ENCODE measurements at places on chromosomes 1 and 21.

DNA sequence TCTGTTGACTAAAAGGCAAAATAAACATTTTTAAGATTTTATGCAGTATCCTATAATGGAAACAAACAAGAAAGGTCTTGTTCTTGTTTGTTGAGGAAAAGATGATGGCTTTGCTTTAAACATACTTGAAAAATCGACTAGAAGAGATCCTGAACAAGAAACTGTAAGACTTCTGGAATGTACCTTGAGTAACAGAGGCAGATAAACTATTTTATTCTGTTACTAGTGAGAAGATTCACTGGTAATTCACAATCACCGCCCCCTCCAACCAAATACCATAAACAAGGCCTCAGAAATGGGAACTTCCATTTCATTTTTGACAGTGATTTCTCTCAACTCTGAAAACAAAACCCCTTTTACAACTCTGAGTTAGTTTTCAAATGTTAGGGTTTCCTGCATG lies 18.1 kb downstream of the TSEN15 start:
- no peak for DNase-seq

- no peak for DNase-seq
These were observed 6.3 kb upstream of the KYAT3 start for GRCh38 chr1:88998716-88999115.

DNA sequence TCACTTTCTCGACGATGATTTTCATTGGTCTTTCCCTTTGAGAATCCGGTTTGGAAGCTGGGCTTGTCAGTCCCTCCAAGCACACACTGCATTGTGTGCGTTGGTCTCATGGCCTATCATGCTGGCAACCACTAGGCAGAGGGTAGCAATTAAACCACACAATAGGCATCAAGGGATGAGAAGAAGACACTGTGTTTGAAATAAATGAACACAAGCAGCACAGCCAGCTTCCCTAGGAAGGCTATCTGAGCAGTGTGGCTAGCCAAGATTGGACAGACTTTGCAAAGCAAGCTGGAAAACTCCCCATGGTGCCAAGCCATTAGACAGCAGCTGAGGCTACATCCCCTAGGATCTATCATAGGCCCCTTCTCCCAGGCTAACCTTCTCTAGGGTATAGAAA lies 288.7 kb downstream of the NUF2 start:
- no peak for DNase-seq

DNA sequence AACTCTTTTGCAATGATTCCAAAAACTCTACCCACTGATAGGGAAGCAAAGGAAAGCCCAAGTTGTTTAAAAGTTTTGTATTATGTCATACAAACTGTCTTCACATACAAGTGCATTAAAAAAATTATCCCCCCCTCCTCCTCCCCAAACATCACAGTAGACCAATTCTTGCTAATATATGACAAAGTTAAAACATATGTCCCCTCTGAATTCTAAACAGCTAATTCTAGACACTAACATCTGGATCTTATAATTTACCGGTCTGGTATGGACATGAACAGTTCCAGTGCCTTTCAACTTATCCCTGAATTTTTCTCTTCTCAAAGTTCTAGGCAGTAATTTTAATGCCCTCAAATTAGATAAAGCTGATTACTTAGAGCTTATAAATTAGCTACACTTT lies 13.4 kb downstream of the RIT1 start:
- no peak for DNase-seq

DNA sequence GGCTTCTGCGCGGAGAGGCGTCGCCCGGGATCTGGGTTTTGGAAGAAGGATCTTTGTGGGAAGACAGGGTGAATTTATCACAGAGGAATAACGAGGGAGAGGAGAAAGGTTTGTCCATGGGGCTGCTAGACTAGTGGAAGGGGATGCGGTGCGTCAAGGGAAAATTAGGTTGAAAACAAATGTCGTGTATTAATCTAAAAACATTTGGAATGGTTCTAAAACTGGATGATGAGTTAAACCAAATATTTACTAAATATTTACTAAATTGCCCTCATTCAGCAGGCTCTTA lies 647 bp downstream of the RO60 start:
- no peak for DNase-seq

DNA sequence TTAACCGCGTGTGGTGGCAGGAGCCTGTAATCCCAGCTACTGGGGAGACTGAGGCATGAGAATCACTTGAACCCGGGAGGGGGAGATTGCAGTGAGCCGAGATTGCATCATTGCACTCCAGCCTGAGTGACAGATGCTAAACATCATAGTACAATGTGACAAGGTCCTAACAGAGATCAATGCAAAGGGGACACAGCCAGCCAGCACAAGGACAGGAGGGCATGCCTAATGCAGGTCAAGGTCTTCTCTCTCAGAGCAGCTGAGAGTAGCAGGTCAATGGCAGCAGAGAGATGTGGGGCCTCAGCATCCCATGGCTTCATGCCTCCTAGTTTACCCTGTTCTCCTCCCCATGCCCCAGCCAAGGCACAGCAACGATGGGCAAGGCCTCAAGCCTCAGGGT lies 3.0 kb upstream of the SMIM11 start:
- DNase-seq: no peak

DNA sequence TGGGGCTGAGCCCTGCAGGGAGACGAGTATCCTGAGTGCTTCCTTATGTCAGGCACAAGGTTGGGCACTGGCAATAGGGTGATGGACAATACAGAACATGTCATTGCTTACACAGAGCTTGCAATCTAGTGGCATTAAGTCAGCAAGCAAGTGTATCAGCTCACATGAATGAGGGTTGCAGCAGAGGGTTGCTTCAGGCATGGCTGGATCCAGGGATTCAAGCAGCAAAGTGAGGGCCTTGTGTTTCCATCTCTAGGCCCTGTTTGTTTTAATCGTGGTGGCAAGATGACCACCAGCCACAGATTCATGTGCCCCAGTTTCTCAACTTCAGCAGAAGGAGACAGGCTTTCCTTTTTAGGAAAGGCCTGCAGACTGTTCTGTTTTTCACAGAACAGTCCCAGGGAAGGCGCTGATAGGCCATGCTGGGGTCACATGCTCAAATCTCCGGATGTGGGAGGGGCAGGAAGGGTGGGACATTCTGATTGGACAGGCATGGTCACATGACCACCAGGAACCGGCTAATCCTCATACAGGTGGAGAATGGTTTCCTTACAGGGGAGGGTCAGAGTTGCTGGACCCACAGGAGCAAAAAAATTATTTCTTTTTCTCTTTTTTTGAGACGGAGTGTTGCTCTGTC lies 14.4 kb downstream of the PLOD1 start:
- DNase-seq: no peak

GRCh38 chr1:206737729-206738201 lies 32.8 kb upstream of the IL19 start:
- no peak for DNase-seq

- DNase-seq: no peak
These were observed 160.1 kb upstream of the TMEM51 start for GRCh38 chr1:14993414-14993813.

DNA sequence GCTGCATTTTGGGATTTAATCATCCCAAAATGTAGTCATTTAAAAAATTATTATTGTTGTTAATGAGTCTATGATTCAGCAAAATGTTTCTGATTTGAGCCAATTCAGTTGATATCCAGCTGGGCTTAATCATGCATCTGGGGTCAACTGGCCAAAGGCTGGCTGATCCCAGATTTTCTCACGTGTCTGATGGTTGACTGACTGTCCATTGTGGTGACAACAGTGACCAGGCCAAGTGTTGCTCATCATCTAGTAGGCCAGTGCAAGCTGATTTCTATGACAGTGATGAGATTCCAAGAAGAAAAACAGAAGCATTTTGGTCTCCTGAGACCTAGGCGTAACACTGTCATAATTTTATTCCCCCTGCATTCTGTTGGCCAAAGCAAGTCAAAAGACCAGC lies 80.1 kb upstream of the ZC3H11B start:
- DNase-seq: no peak

GRCh38 chr21:27464648-27465047 lies 497.8 kb upstream of the ADAMTS5 start:
- no peak for DNase-seq

GRCh38 chr1:214019499-214019898 lies 31.7 kb downstream of the PROX1 start:
- DNase-seq: no peak

- no peak for DNase-seq
These were observed 317 bp downstream of the SPAG17 start for GRCh38 chr1:118184739-118185083.

- DNase-seq: no peak
These were observed 3.9 kb downstream of the SELENBP1 start for GRCh38 chr1:151368393-151369301.

GRCh38 chr1:173733912-173734311 lies 19.1 kb downstream of the KLHL20 start:
- DNase-seq: no peak

DNA sequence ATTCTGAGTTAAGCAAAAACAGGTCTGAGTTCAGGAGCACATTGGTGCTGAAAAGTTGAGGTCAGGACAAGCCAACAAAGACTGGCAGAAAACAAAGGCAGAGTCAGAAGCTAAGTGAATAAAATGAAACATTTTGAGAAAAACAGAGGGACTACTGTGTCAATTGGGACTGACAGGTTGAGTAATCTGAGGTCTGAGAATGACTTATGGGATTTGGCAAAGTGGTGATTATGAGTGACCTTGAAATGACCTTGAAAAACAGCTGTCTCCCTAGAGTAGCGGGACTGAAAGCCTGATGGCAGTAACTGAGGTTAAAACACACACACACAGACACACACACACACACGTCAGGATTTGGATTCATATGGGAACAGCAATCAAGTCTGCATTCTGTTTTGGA lies 8.8 kb upstream of the COG2 start:
- DNase-seq: no peak

DNA sequence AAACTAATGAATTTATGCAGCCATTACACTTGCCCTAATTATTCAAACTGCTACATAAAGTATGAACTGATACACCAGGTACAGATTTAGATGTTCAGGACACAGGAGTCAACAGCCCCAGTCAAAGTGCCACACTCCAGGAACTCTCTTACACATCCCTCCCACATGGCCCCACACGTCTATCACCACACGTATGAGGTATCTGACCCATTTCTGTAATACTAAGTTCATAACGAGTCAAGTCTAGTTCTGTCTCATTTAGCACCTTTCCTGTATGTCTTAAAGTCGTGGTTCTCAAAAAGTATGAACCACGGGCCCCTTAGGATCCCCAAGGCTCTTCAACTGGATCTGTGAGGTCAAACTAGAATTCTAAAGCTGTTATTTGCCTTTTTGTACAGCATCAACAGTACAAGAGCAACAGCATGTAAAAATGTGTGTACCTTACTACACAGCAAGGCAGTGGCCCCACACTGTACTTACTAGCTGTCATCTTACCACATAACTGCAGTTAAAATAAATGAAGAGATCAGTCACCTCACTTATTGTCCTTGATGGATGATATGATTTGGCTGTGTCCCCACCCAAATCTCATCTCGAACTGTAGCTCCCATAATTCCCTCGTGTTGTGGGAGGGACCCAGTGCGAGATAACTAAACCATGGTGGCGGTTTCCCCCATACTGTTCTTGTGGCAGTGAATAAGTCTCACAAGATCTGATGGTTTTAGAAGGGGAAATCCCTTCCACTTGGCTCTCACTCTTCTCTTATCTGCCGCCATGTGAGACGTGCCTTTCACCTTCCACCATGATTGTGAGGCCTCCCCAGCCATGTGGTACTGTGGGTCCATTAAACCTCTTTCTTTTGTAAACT lies 42.6 kb downstream of the SIPA1L2 start:
- DNase-seq: no peak

GRCh38 chr21:41678016-41678923 lies 88.6 kb downstream of the RIPK4 start:
- DNase-seq: no peak

GRCh38 chr1:81430955-81431623 lies 369.6 kb upstream of the ADGRL2 start:
- DNase-seq: no peak

DNA sequence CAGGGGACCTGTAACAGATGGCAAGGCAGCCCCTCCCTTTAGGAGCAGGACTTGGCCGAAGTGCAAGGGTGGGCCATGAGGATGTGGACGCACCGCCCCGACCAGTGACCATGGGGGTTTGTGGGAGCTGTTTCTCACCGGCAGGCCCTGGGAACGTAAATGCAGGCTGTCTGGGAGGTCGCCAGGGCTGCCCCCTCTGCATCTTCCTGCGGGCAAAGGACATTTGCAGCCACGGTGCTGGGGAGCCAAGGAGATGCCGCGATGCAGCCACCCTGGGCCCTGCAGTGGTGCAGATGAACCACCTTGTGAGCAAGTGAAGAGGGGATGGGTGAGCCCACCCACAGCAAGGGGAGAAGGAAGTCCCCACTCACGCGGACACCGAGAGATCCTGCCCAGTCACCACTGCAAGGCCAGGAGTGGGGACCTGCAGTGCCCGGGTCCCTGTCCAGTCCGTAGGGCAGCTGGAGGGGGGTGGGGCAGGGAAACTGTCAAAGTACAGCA lies 121.1 kb downstream of the SIK1 start:
- no peak for DNase-seq
